GM12878 (cell line): ENCODE measurements at places on chromosomes 13 and 19. TPM values are rescaled to one million over a fixed set of nuclear protein-coding genes. Genes with fewer than 3 reads are reported as not detected.

GRCh38 chr13:105442949-105443699 is 1092.3 kb downstream of the EFNB2 start:
- H3K27ac ChIP-seq = no peak overlapping the region
- no peaks in the 10 kb centered on the region for H3K36me3 ChIP-seq
- no peaks in the 10 kb centered on the region for H3K4me1 ChIP-seq
- no peak for DNase-seq

DNA sequence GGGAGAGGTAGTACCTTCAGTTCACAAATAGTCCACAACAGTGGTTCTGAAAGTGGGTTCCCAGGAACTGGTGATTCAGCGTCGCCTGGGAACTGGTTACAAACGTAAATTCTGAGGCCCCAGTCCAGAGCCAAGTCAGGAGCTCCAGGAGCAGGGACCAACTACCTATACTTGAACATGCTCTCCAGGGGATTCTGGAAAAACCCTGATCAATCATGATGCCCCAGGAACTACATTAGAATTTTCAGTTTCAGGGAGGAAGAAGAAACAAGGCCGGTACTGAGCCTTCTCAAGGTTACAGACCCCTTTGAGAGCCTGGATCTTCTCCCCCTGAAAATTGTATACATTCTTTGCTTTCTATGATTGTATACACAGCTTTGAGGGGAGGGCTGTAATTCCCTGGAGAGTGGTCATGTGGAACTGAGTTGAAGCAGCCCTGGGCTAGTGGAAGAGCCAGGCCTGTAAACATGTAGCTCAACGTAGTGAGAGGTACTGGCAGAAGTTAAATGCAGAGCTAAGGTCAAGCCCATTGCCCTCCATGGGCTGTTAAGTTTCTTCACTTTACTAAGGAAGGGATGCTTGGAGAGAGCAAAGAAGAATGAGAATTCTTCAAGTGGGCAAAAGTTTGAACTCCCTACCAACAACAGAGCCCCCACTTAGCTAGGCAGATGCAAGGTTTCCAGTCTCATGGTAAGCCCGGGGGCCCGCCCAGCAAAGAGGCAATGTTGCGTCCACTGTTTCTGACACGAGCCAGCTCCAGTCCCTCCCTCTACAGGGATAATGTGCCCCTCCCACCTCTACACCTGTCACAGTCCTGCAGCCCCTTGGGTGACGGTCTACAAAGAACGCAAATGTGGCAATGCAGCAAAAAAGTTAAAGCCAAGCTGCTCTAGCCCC is 17.0 kb downstream of the DOCK9 start:
- no peaks in the 10 kb centered on the region for H3K36me3 ChIP-seq
- H3K4me3 ChIP-seq = no peak overlapping the region
- H3K27me3 ChIP-seq = no peaks in the 10 kb centered on the region; the same call in 1 of the 2 replicates
- no peaks in the 10 kb centered on the region for H3K4me1 ChIP-seq
- no peak overlapping the region for H3K27ac ChIP-seq

GRCh38 chr13:31119966-31120700 is 41.6 kb downstream of the HSPH1 start:
- no peaks in the 10 kb centered on the region for H3K4me1 ChIP-seq
- H3K27me3 ChIP-seq = peaks cover 14% of the 10 kb centered on the region; the same call in 1 of the 2 replicates
- no peak for DNase-seq
- no peak overlapping the region for H3K27ac ChIP-seq
- H3K4me3 ChIP-seq = no peak overlapping the region

The BRSK1 gene
- total RNA-seq = 0.33 and 0.53 TPM in 2 replicates

The PLEKHG2 gene
- 56.6 and 62.5 TPM in 2 replicates for total RNA-seq

The TRAPPC2B gene
- 8.7 and 10.6 TPM in 2 replicates for total RNA-seq

The ATP12A gene
- not detected in 2 replicates for total RNA-seq

The ZNF490 gene
- 8.4 TPM in 2 replicates for total RNA-seq

The ZNF627 gene
- 9.8 and 10.3 TPM in 2 replicates for total RNA-seq

GRCh38 chr13:46317120-46317519 is 69.9 kb downstream of the RUBCNL start:
- H3K27me3 ChIP-seq = no peaks in the 10 kb centered on the region
- H3K4me3 ChIP-seq = no peak overlapping the region
- no peak for DNase-seq
- no peaks in the 10 kb centered on the region for H3K4me1 ChIP-seq
- H3K36me3 ChIP-seq = no peaks in the 10 kb centered on the region

DNA sequence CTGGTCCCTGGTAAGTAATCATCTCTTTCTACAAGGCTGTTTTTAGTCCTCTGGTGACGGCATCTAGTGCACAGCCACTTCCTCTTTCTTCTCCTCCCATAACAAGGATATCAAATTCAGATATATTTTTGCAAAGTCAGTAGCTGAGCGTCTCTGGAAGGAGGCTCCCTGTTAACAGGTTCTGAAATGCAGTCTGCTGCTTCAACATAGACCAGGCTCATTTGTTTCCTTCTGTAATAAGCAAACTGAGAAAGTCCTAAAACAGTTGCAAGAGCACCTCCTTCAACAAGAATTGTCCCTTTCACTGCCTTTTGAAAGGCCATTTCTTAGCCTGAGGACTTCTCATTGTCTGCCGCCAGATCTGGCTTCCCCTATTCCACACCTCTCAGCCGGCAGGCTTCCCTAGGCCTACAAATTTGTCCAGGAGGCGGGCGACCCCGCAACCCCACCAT is 7.4 kb upstream of the ZSCAN5A start:
- no peaks in the 10 kb centered on the region for H3K27me3 ChIP-seq
- no peak overlapping the region for H3K4me3 ChIP-seq
- no peak for DNase-seq
- no peak overlapping the region for H3K27ac ChIP-seq
- no peaks in the 10 kb centered on the region for H3K4me1 ChIP-seq

The ZNF66 gene
- total RNA-seq = 4.3 and 5.8 TPM in 2 replicates

DNA sequence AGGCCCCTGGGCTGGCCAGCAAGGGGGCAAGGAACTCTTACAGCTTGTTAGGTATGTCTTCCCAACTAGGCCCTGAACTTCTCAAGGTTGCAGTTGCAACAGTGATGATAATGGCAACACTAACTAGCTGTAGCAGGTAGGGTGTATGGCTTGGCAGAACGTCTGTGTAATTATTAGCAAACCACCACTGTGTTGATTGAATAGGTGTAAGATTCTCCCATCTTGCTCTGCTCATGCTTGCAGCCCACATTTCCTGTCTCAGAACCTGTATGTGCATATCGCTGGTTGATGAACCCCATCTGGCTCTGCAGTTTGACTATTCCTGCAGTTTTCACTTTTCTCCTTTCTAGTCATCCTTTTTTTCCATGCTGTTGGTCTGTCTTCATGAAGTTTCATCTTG is 178.8 kb downstream of the KATNAL1 start:
- no peak overlapping the region for H3K27ac ChIP-seq
- H3K27me3 ChIP-seq = no peaks in the 10 kb centered on the region
- H3K4me3 ChIP-seq = no peak overlapping the region
- no peak for DNase-seq

DNA sequence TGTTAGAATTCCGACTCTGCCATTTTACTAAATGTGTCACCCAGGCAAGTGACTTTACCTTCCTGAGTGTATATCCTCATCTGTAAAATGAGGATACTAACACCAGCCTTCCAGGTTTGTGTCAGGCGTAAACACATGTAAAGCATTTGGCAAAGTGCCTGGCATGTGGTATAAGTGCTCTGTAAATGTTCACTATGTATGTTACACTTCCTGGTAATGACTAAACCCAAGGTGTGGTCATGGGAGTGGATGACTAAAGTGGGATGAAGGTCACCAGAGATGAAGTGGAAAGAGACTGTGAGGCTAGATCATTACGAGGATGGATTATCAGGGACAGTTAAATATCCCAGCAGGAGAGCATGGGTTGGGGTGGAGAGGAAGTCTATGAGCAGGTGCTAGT is 25.6 kb downstream of the DEDD2 start:
- no peak for DNase-seq
- H3K27ac ChIP-seq = no peak overlapping the region
- peaks cover 2% of the 10 kb centered on the region for H3K4me1 ChIP-seq
- no peaks in the 10 kb centered on the region for H3K27me3 ChIP-seq
- no peak overlapping the region for H3K4me3 ChIP-seq

DNA sequence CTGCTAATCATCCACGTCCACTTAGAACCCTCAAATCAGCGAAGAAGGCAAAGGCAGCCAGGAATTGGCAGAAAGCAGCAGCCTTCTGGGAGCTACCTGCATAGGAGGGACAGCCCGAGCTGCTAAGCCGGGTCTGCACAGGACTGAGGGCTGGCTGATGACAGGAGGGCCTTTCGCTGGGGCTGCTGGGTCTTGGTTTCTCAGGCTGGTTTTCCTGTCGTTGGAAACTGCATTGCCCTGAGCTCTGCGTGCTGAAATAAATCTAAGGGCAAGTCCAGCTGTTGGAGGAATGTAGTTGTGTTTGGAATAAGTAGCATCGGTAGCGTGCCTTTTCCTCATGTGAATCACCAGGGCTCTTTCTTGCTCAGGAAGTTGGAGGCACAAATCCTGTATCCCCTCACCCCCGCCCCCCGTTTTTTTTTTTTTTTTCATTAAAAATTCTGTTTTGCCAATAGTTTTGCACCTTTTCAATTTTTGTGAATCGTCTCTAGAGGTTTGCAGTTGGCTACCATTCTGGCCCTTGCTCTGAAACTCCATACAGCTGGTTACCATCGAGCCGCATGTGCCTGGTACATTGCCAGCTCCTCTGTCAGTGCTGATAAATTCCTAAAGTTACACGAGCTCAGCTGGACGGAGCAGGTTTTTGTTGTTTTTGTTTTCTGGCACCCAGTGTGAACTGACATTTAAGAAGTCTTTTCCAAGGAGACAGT is 193.9 kb upstream of the RNF113B start:
- H3K4me3 ChIP-seq = no peak overlapping the region
- no peaks in the 10 kb centered on the region for H3K27me3 ChIP-seq
- H3K36me3 ChIP-seq = no peaks in the 10 kb centered on the region
- no peak overlapping the region for H3K27ac ChIP-seq

The ZNF77 gene
- total RNA-seq = 2.8 and 3.1 TPM in 2 replicates

GRCh38 chr19:7988307-7988706 is 17.1 kb downstream of the ELAVL1 start:
- H3K4me3 ChIP-seq = no peak overlapping the region
- H3K4me1 ChIP-seq = no peaks in the 10 kb centered on the region; the same call in 1 of the 2 replicates
- H3K27ac ChIP-seq = no peak overlapping the region
- no peaks in the 10 kb centered on the region for H3K27me3 ChIP-seq

DNA sequence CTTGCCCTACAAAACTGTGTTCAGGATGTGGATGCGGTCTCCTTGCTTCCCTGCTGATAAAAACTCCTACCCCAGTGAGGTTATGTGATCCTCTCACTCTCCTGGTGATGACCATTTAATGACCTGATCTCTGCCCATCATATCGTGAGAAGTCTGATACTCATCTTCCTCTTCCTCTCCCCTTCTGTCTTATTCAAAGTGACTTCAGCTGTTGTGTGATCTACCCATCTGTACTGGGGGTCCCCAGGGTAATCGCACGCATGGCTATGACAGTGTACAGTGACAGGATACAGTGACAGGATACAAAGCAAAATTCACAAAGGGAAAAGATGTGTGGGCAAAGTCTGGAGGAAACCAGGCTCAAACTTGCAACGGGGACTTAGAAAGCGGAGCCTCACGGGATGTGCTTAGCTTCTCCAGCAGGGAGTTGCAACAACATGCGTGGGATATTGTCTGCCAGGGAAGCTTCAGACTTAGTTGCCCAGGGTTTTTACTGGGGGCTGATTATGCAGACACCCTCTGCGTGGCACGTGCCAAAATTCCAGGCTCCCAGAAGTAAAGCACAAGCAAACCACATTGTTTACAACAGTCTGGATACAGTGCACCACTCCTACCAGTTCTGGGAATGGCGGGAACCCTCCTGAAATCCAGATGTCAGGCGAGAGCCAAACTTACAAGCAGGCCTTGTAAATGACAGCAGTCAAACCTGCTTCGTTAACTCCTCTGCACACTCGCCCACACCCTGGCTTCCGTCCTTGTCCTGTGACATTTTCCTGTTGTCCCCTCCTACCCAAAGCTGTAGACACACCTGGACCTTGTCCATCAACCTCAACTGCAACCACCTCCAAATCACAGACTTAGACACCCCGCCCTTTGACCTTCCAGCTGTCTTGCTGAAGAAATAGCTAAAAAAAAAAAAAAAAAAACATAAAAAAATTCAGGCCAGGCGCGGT is 18.0 kb upstream of the GARRE1 start:
- H3K27me3 ChIP-seq = no peaks in the 10 kb centered on the region
- no peaks in the 10 kb centered on the region for H3K36me3 ChIP-seq
- DNase-seq = no peak
- H3K27ac ChIP-seq = no peak overlapping the region

The IZUMO2 gene
- not detected in 2 replicates for total RNA-seq

GRCh38 chr13:40498461-40498860 is 168.0 kb downstream of the FOXO1 start:
- H3K4me1 ChIP-seq = no peaks in the 10 kb centered on the region; the same call in 1 of the 2 replicates
- H3K4me3 ChIP-seq = no peak overlapping the region
- H3K27me3 ChIP-seq = no peaks in the 10 kb centered on the region
- no peaks in the 10 kb centered on the region for H3K36me3 ChIP-seq

The ZSCAN4 gene
- not detected in 2 replicates for total RNA-seq

The OVOL3 gene
- total RNA-seq = not detected in 2 replicates

The IGFL2 gene
- not detected in 2 replicates for total RNA-seq

DNA sequence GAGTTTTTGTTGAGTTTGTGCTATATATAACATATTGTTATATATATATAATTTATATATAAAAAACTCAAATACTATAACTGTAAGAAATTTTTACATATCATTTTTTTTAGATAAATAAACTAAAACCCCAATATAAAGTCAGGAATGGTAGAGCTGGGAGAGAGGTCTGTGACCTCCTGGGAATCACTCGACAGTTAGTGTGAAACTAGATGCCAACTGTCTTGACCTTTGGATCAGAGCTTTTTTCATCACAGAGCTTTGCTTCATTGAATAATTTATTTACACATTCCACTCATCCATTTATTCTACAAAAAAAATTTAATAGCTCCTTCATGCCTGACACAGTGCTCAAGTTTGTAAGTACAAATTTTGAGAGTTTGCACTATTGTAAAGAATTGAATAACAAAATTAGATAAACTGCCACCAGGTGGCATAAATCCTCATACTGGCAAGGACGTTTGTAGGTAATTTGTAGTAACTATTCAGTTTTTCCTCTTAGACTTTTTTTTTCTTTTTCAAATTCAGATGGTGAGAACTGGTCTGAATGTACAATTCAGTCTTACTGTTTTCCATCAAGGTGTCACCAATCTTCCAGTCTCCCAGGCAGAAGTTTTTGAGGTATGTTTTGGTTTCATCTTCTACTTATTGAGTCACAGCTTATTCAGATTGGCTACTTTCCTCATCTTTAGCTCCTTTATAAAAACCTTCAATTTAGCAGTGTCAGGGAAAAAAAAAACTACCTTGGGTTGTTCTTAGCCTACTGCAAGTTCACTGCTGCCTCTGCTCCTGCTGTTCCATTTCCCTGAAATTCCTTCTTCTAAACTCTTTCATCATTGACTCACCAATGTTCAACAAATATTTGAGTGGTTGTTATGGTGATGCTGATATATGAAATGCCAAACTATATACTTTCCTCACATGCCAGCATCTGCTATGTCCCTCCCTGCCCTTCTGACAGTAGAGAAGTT is 28.7 kb downstream of the LACC1 start:
- no peaks in the 10 kb centered on the region for H3K36me3 ChIP-seq
- H3K27me3 ChIP-seq = 0 out of 2 replicates have a peak, but pooled peaks cover 9% of the 10 kb centered on the region
- no peak overlapping the region for H3K4me3 ChIP-seq
- no peak overlapping the region for H3K27ac ChIP-seq
- no peaks in the 10 kb centered on the region for H3K4me1 ChIP-seq
- DNase-seq = no peak
